Breast epithelium (tissue), 4 donors: ENCODE measurements at places on chromosomes 11 and 22. TPM values are rescaled to one million over a fixed set of nuclear protein-coding genes. Genes with fewer than 3 reads are reported as not detected.
A peak's percentile ranks its signal among the peaks of the same experiment; 100 is the strongest.

KRTAP5-11 gene
- total RNA-seq = not detected

HOATZ gene
- total RNA-seq = not detected

DNA sequence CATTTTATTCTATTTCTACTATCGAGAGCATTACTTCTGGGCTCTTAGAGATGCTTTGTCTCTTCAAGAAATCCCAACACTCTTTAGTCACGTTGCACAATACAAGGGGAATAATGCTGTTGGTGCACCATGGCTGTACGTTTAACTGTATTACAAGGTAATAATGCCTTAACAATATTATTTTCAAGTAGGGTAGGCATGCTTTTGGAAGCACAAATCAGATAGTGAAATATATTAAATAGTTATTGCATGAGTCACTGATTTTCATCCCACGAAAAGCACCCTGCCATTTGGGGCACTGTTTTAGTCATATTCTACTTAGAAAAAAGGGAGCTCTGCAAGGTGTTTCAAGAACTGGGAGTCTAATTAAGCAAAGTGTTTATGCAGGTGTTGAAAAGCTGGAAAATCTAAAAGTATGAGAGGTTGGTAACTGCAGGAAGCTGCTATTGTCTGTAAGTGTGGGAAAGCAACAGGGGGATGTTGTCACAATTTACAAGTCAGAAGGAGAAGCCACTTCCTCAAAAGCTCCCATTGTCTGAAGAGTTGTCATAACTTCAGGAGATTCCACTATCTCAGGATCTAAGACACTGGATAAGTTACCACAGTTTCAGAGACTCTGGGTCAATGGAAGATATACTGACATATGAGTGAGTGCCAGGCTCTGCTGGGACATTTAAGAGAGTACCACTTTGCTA is 218.2 kb downstream of the JRKL start:
- H3K4me1 ChIP-seq = no peaks in the 10 kb centered on the region
- H3K4me3 ChIP-seq = no peak overlapping the region
- H3K36me3 ChIP-seq = no peaks in the 10 kb centered on the region
- no peaks in the 10 kb centered on the region for H3K27me3 ChIP-seq
- no peak for DNase-seq

DNA sequence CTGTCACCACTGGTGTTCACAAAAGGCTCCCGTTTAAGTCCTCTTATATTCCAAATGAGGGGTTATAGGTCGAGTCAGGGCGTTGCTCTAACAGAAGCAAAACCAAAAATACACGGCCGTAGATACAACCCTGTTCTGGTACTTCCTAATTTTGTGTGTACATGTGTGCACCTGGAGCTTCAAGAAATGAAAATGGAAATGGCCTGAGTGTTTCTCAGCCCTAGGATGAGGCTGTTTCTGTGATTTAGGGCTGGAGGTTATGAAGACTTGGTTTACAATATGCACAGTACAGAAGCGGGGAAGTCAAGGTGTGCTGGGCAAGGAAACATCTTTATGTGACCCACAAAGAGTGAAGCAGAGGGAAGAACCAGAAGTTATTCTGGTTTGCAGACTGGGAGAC is 110.4 kb upstream of the OR4B1 start:
- H3K4me3 ChIP-seq = no peak overlapping the region
- H3K4me1 ChIP-seq = no peaks in the 10 kb centered on the region
- no peak overlapping the region for H3K27ac ChIP-seq
- no peaks in the 10 kb centered on the region for H3K36me3 ChIP-seq

GRCh38 chr11:17275400-17276235 is 921 bp upstream of the NUCB2 start:
- H3K4me3 ChIP-seq = peak overlapping the region; percentile 83
- H3K36me3 ChIP-seq = no peaks in the 10 kb centered on the region
- no peak for DNase-seq
- peak overlapping the region; percentile 94 for H3K27ac ChIP-seq
- H3K4me1 ChIP-seq = no peaks in the 10 kb centered on the region
- H3K27me3 ChIP-seq = no peaks in the 10 kb centered on the region

DNA sequence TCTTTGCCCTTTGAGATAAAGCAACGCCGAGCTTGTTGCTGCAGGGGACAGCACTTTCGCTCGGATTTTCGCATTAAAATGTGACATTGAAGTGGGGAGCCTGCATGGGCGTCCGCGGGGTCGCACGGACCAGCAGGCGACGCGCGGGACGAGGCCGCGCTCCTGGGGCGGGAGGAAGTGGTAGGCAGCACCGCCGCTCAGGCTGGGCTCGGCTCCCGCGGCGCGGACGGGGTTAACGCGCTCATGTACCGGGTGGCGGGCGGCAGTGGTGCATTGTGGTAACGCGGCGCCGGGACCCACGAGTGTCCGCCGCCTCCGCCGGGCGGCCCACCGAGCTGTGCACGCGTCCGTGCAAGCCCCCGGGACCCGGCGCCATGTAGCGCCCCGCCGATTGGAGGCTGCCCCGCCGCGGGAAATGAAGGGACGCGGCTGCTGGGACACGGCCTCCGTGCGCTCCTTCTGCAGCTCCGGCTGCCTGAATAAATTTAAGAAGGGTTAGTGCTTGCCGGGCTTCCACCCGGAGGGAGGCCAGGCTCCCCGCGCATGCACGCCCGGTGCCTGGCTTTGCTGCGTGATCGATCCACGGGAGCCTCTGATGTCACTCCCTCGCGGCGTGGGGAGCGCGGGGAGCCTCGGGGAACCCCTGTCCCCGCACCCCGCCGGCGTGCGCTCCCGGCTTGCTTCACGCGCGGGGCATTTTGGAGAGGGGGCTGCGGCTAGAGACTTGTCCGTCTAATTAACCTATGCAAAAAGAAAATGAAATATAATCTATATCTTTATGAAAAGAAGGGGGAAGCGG is 127.7 kb downstream of the OSBP2 start:
- no peaks in the 10 kb centered on the region for H3K36me3 ChIP-seq
- no peak for DNase-seq
- H3K27ac ChIP-seq = no peak overlapping the region
- H3K27me3 ChIP-seq = peaks cover 30% of the 10 kb centered on the region

DNA sequence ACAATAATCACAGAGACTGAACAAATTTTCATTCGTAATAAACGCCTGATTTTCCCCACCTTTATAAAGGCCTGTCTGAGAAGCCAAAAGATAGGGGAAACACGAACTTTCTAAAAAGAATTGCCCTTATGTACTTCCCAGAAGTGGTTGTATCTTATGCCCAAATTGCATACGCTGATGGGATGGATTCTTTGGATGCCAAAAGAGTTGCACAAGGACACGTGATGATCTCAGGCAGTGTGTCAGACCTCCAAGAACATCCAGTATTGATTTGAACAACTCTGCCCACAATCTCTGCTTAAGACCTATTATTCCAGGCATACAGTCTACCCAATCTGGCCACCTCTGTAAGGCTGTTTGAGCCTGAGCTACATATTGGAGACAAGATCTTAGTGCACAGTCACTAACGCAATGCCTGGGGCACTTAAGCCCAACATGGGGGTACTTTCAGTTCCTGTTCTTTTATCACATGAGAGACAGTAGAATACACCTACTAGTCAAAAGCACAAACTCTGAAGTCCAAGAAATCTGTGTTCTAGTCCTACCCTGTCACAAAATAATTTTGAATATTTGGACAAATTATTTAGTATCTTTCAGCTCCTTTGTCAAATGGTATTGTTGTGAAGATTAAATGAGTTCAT is 38.9 kb downstream of the OR10A6 start:
- no peak overlapping the region for H3K4me3 ChIP-seq
- H3K27ac ChIP-seq = no peak overlapping the region
- no peaks in the 10 kb centered on the region for H3K36me3 ChIP-seq
- H3K4me1 ChIP-seq = no peaks in the 10 kb centered on the region
- DNase-seq = no peak
- no peaks in the 10 kb centered on the region for H3K27me3 ChIP-seq

DNA sequence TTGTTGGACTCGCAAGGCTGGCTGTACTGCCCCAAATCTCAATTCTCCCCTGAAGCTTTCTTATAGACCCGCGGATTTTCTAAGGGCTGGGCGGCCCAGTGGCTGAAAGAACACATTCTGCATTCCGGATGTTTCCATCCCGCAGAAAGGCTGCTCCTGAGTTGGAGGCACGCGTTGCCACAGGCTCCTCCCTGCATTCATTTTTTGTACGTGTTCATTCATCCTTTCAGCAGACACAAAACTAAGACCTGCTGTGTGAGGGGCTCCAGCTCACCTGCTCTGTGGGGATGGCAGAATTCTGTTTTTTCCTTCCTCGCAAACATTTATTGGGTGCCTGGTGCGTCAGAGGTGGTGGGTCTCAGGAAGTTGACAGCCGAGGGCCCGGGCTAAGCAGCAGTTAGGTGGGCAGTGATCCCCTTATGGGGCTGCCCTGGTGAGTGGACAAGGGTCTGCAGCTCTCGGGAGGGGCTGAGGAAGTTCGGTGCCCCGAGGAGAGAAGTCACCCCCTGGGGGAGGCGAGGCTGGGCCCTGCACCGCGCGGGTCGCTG is 23.7 kb downstream of the SHANK3 start:
- H3K36me3 ChIP-seq = no peaks in the 10 kb centered on the region
- no peak for DNase-seq
- H3K27me3 ChIP-seq = no peaks in the 10 kb centered on the region
- peak overlapping the region; percentile 83 for H3K4me3 ChIP-seq
